ENCODE measurements at places on chromosomes 11 and 22.

DNA sequence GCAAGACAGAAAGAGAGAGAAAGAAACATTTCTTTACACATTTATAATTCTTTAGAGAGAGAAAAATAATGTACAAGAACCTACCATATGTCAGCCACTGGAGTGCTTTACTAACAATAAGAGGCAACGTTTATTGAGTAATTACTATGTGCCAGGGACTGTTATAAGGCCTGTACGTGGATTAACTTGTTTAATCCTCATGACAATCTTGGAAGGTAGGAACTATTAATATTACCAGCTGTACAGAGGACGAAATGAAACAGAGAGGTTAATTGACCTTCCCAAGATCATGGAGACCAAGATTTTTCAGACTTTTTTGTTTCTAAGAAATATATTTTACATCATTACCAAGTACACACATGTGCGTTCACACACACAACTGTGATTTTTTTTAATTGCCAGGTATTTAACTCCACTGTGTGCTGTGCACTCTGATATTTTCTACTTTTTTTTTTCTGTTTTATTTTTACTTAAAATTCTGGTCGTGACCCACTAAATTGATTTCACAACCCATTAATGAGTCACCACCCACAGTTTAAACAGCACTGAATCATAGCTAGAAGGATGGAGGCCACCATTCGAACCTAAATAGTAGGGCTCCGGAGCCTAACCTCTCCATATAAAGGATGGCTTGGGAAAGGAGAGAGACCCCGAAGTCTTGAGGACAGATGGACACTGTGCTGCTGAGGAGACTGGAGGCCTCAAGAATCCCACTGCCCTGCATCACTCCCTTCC is 21.4 kb downstream of the CREB3L1 start:
- no peak for DNase-seq

- no peak for DNase-seq
These were observed 158.5 kb downstream of the CCDC34 start for GRCh38 chr11:27204529-27204928.

DNA sequence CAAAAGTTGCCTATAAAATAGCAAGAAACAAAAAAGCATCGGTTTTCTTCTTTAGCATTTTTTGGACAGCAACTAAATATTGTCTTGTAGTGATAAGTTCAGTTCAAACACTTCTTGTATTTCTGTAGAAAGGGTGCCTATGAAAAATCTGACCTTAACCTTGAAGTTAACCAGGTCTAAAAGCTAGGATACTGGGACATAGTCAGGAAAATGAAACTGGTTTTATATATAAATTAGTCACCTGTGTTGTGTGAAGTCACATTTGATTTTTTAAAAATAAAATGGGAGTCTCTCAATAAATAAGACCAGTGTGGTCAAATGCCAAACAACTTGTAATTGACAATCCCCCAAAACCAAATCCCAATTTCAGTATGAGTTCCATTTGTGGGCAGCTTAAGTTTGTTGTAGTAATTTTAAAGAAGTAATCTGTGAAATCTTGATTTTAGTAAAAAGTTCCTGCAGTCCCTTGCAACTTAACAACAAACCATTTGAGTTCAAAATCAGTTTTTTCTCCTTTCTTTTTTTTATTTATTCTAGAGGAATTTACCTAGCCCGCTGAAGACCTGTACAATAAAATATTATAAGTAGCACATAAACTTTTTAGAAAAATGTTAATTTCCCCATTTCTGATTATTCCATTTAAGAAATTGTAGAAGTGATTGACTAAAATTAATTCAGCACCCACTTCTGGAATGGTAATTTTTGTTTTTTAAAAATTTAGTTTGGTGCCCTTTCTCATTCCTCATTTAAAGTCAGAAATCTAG is 84.5 kb upstream of the PPARA start:
- no peak for DNase-seq

GRCh38 chr22:22025320-22026156 is 43.0 kb upstream of the TOP3B start:
- DNase-seq, result no peak

- DNase-seq, result no peak
These were observed 3.8 kb downstream of the MAPK8IP2 start for GRCh38 chr22:50604256-50605001.

DNA sequence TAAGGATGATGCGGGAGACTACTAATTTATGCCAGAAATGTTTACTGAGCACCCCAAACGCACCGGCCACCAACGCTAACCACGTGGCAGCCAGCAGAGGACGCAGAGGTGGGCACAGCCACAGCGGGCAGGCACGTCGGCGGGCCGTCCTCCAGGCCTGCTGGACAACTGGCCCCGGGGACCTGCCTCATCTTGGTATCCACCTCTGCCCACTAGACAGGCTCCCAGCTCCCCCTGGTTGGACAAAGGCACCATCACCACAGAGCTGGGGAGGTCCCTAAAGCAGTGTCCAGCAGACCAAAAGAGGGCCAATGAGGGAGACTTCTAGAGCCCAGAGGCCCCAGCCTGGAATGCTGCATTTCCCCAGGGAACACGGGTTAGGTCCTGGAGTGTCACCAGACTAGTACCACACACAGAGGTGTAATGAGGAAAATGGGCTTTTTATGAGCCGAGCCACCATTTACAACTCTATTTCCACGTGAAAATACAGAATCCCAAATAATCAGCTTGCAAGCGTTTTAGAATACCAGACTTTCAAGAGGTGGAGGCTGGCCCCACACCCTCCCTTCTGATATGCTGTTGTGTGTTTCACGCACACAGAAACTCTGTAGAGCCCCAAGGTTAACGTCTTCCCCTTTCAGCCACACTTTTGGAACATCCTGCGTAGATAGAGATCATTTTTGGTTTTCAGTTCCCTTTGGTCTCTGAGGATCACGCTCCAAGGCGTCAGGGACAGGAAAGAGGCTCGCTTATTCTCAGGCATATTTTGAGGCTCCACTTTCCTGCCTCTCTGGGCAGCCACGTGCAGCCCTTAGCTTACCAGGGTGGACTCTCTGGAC is 23.7 kb upstream of the BID start:
- DNase-seq, result no peak

DNA sequence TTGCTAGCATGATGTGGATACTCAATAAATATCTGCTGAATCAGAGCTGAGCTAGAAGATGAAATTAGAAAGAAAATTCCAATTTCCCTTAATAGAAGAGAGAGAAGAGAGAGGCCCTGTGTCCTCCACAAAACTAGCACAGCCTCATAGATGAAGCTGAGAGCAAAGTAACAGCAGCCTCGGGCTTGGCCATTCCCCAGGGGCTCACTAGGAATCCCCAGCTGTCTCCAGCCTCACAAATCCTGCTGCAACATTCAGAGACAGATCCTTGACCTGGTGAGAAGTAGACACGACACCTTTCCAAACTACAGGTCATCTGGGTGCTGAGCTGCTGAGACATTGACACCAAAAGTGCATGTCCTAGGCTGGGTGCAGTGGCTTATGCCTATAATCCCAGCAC is 26.1 kb upstream of the IRAG1 start:
- no peak for DNase-seq

- DNase-seq, result no peak
These were observed 93.8 kb downstream of the TRIM29 start for GRCh38 chr11:120044011-120044675.

Measured in DMS 273 treated with DMSO at 0.1 percent for 48 hours (cell line).